Astrocyte (in vitro differentiated cells and primary cell): ENCODE measurements at places on chromosomes 11 and 22. TPM values are rescaled to one million over a fixed set of nuclear protein-coding genes. Genes with fewer than 3 reads are reported as not detected.

Gene TENM4
- 7.5 and 13.3 TPM in 2 replicates for total RNA-seq

Gene OR56A3
- total RNA-seq, result not detected in 2 replicates

Gene GRM5
- total RNA-seq, result 0.30 and 0.70 TPM in 2 replicates

- no peak for DNase-seq
Measured at GRCh38 chr11:126422446-126422845, 67.0 kb downstream of the ST3GAL4 start.

DNA sequence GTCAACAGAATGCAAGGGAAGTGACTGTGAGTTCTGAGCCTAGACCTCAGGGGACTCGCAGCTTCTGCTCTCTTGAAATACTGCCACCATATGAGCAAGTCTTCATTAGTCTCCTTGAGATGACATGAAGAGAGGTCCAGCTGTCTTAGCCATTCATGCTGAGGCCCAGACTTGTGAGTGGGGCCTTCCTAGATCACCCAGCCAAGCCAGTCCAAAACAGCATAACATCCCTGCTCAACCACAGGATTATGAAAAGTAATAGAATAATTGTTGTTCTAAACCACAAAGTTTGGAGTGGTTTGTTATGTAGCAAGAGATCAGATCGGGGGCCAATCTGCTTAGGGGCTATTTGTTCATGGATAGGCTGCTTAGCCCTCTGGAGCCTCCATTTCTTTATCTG, 54.9 kb upstream of the HTATIP2 start:
- no peak for DNase-seq

DNA sequence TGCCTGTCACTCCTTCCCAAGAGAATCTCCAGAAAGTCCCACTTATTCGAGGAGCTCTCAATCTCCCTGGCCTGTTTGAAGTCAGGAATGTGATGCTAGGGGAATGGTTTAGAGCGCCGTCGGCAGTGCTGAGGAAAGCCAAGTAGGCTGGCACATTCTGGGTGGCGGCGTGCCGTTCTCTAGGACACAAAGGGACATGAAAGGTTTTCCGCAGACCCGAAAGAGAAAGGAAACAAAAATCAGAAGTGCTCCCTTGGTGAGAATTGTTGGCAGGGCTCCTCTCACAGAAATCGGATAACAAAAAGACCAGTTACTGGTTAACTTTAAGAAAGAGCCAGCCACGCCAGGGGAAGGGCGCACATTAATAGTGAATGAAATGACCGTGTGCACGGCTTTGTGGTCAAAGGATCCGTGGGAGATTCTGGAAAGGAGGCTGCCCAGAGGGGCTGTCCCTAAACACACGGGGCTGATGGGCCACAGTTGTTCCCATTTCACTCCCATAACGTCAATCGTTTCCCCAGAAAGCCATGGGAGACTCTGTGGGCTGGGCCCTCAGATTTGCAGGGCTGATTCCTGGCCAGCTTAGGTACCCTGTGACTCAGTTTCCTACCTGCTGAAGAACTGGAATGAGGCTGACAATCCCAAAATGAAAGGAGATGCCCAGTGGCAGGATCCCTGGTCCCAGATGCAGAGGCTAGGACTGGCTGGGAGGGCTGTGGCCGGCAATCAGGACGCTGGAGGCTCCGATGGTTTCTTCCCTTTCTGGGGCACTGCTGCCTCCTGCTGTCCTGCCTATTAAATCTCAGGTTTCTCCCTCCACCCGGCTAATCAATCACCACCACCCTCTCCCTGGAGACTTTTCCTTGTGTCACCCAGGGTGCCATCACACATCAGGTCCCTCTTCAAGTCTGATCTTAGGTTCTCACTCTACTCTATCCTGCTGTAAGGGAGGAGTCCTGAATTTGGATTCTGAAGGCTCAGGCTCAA, 82.3 kb downstream of the RCN1 start:
- peak; percentile 39 for DNase-seq

- DNase-seq, result no peak
Measured at GRCh38 chr22:16815073-16815472, 10.1 kb downstream of the XKR3 start.

DNA sequence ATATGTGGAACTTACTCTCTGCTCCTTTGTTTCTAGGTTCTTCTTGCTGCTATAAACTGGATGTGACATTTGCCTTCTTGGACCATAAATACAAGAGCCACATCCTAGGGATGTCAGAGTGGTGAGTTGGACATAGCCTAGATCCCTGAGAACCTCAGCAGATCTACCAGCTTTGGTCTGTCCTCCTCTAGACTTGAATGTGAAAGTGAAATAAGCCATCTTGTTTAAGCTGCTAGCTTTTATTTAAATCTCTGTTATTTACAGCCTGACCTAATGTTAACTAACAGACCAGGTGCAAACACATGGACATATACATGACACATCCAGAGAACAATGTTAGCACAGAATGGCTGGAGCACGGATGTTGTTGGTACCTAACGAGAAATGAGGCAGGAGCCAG, 36.0 kb downstream of the SLN start:
- DNase-seq, result no peak

DNA sequence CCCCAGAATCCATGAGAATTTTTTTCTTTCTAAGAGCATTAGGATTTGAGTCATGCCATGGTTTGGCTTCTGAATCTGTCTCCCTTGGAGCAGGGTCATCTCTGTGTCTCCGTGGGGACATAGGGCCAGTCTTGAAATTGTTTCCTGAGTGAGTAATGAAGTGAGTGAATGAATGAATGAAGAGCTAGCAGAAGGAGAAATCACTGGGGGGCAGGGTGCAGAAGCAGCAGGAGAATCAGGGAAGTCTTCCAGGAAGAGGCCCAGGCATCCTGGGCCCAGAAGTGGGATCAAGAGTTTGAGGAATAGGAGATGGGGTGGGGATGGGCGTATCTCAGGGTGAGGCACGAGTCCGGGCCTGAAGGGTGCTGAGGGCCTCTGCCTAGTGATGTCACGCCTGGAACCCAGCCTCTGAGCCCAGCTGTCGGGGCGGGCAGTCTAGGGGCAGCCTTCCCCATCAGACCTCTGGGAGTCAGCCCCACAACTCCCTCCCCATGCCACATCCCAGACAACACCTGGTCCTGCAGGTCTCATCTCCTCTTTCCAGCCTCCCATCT, 12.5 kb upstream of the MGAT3 start:
- no peak for DNase-seq

DNA sequence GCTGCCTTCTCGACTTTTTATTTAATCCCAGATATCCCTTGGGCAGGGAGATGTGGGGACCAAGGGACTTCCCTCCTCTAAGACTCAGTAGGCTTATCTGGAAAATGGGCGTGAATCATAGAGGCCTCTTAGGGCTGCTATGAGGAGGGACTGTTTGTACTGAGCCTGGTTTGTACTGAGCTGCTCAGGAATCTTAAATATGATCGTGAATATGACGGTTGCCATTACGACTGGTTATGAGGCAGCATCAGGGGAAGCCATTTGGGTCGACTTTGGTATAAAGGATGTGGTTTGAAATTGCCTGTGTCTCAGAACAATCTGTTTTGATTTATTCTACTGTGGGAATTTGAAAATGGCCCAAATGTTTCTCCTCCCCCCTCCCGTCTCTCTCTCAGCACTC, 20.6 kb downstream of the TSPAN18 start:
- DNase-seq, result peak; percentile 29

DNA sequence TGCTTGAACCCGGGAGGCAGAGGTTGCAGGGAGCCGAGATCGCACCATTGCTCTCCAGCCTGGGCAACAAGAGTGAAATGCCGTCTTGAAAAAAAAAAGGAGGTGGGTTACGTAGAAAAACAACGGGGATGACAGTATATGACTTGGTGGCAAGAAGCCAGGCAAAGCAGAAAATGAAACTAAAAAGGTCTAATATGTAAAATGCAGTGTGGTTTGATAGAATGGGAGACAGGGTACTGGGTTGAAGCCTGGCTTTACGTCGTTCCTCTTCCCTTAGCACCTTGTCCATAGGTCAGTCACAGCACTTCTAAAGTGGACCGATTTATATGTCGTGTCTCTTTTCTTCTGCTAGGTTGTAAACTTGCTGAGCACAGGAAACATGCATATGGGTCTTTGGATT, 274.9 kb upstream of the ZC3H12C start:
- no peak for DNase-seq
